Vagina (tissue), 2 donors: ENCODE measurements at places on chromosomes 4 and X. TPM values are rescaled to one million over a fixed set of nuclear protein-coding genes. Genes with fewer than 3 reads are reported as not detected.

MGAT4D gene
- total RNA-seq = not detected

- no peak for DNase-seq
- H3K36me3 ChIP-seq = peaks cover 17% of the 10 kb centered on the region
- no peaks in the 10 kb centered on the region for H3K27me3 ChIP-seq
- peaks cover 28% of the 10 kb centered on the region for H3K4me1 ChIP-seq
- peak within 1 kb of the TSS; percentile 96 for H3K27ac ChIP-seq
Observed at GRCh38 chr4:77156912-77157858, at the start of gene CCNG2. TSS of gene CCNG2 (plus strand) at chr4:77157207. CDS start at chr4:77158533, 1,326 bp downstream.

ANK2 gene
- total RNA-seq = 64.6 TPM

GRCh38 chr4:124437853-124438495 lies 274.6 kb downstream of the ANKRD50 start:
- H3K4me1 ChIP-seq = peaks cover 4% of the 10 kb centered on the region
- no peak overlapping the region for H3K4me3 ChIP-seq
- no peaks in the 10 kb centered on the region for H3K27me3 ChIP-seq

GRCh38 chrX:49184294-49185281 lies 1.6 kb downstream of the PRICKLE3 start:
- H3K27ac ChIP-seq = peak overlapping the region; percentile 76
- no peaks in the 10 kb centered on the region for H3K36me3 ChIP-seq
- no peak for DNase-seq

- H3K27ac ChIP-seq = no peak within 1 kb of the TSS
- H3K4me1 ChIP-seq = peaks cover 15% of the 10 kb centered on the region
- H3K27me3 ChIP-seq = no peaks in the 10 kb centered on the region
- H3K4me3 ChIP-seq = peak within 1 kb of the TSS; percentile 37
- DNase-seq = no peak
- peaks cover 3% of the 10 kb centered on the region for H3K36me3 ChIP-seq
Observed at GRCh38 chr4:86359944-86360478, at the start of gene MAPK10. TSS of gene MAPK10 (minus strand) at chr4:86360053.

DNA sequence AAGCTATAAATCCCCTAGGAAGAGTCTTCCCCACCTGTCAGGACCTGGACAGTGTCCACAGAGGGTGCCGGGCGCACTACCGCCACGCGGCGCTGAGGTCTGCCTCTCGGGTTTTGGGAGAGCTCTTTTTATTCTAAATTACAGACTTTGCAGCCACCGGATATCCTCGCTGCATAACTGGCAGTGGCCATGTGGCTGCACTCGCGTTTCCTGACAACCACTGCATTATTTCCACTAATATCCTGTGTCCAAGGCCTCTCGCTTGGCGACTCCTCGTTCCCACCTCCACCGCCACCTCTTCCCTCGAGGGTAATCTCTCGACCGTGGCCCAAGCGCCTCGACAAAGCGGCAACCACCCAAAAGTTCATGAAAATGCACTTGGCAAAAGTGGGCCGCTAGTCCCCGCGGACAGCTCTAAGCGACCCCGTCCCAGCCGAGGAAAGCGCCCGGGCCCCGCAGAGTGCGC lies 512 bp upstream of the TMEM131L start:
- no peaks in the 10 kb centered on the region for H3K36me3 ChIP-seq
- peak overlapping the region; percentile 92 for H3K4me3 ChIP-seq
- H3K4me1 ChIP-seq = peaks cover 44% of the 10 kb centered on the region
- H3K27me3 ChIP-seq = no peaks in the 10 kb centered on the region
- peak overlapping the region; percentile 81 for H3K27ac ChIP-seq
- no peak for DNase-seq

GABRG1 gene
- total RNA-seq = not detected

DNA sequence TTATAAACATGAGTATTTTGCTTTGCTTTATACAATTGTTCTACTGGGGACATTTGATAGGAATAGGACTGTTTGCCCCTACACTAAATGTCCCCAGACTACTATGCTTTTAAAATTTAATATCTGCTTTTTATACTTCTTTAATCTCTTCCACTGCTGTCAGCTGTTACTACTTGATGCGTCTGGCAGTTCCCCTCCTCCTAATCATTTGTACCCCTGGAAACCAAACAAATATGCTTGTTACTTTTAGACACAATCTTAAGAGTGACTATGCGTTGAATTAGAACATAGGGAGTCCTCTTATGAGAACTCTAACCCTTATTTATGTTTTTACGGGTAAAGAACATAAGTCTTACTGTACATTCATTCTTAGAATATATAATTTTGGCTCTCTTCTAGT lies 145.7 kb downstream of the EDA start:
- DNase-seq = no peak
- no peaks in the 10 kb centered on the region for H3K4me1 ChIP-seq
- no peak overlapping the region for H3K27ac ChIP-seq
- no peaks in the 10 kb centered on the region for H3K27me3 ChIP-seq

DNA sequence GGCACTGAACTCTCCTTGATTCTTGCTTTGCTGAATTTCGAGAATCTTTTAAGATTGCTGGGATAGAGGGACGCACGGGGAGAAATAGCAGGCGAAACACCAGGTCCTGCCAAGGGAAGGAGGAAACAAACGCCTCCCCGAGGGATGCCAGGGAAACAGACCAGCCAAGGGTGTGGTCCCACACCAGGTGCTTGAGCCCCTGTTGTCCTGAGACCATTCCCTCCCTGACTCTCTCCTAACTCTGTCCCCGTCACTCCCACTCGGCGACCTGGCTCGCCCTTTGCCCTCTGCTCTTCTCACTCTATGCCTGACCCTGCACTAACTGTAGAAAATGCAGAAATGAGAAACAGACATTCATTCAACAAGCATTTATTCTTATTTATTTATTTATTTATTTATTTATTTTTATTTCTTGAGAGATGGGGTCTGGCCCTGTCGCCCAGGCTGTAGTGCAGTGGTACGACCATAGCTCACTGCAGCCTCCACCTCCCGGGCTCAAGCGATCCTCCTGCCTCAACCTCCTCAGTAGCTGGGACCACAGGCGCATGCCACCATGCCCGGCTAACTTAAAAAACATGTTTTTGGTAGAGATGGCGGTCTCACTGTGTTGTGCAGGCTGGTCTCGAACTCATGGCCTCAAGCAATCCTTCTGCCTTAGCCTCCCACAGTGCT lies 16.2 kb downstream of the CTAG1B start:
- no peaks in the 10 kb centered on the region for H3K27me3 ChIP-seq
- H3K36me3 ChIP-seq = no peaks in the 10 kb centered on the region
- H3K4me1 ChIP-seq = no peaks in the 10 kb centered on the region
- no peak overlapping the region for H3K4me3 ChIP-seq
- DNase-seq = no peak
- no peak overlapping the region for H3K27ac ChIP-seq

SLC38A5 gene
- total RNA-seq = 15.5 TPM

DNA sequence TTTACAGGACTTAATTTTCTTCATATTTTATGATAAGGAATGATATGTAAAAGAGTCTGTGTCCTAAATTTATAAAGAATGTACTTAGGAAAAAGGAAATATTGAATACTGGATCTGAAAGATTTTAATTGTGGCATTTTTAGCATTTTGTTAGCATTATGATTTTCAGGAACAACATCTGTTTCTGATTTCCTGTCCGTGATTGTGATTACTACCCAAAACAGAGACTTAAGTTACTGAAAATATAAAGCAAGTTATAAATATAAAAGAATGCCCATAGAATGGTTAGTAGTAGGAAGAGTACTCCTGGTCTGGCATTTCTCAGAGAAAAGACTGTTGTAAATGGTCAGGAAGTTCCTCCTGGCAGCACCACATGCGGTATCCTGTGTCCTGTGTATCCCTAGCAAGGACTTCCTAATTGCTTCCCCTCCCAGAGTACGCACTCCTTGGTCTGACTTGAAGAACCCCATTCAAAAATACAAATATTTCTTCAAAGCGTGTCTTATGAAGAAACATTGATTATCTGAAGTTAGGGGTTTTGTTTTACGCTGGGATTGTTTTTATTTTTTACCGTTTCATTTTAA lies 88.9 kb downstream of the RS1 start:
- H3K4me3 ChIP-seq = no peak overlapping the region
- no peak for DNase-seq
- no peaks in the 10 kb centered on the region for H3K4me1 ChIP-seq
- no peak overlapping the region for H3K27ac ChIP-seq

- DNase-seq = no peak
- peaks cover 6% of the 10 kb centered on the region for H3K4me1 ChIP-seq
- H3K27me3 ChIP-seq = no peaks in the 10 kb centered on the region
- no peak overlapping the region for H3K27ac ChIP-seq
- no peak overlapping the region for H3K4me3 ChIP-seq
- no peaks in the 10 kb centered on the region for H3K36me3 ChIP-seq
Observed at GRCh38 chr4:158915683-158916241, 146.9 kb downstream of the FNIP2 start.

- no peaks in the 10 kb centered on the region for H3K27me3 ChIP-seq
- H3K27ac ChIP-seq = no peak overlapping the region
- H3K4me3 ChIP-seq = no peak overlapping the region
- H3K4me1 ChIP-seq = no peaks in the 10 kb centered on the region
- no peak for DNase-seq
- no peaks in the 10 kb centered on the region for H3K36me3 ChIP-seq
Observed at GRCh38 chr4:106010761-106011160, 115.5 kb downstream of the NPNT start.

GRCh38 chrX:78066110-78066509 lies 37.9 kb upstream of the PGK1 start:
- no peak for DNase-seq
- no peak overlapping the region for H3K27ac ChIP-seq
- no peaks in the 10 kb centered on the region for H3K27me3 ChIP-seq
